NCI-H69 (cell line): ENCODE measurements at places on chromosomes 7 and 10.

DNA sequence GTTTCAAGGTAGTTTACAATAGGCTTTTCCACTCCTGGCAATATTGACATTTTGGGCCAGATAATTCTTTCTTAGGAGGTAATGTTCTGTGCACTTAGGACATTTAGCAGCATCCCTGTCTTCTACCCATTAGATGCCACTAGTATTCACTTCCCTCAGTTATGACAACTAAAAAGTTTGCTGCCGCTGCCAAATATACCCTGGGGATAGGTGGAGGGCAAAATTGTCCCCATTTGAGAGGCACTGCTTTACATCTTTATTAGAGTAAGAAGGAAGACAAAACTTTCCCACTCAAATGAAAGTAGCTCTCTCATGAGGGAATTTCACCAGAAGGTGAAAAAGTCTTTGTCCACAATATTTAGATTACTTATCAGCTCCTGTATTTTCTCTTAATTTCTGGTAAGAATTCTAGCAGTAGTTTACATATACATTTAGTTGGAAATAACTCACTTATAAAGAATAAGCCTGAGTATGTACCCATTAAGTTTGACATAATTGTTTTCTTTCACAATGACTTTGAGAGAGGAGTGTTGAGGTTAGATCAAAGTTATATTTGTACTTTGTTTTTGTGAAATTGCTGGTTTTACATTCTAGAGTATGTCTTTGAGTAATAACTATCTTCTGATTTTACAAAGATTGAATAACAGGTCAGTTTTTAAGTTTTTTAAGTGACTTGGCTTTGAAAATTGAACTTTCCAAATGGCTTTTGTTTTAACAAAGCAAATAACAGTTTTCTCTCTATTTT lies 46.0 kb downstream of the HELLS start:
- DNase-seq, result no peak

- DNase-seq, result no peak
These were observed 82.1 kb upstream of the HPS1 start for GRCh38 chr10:98528805-98529183.

GRCh38 chr10:69318867-69319727 lies 40.8 kb downstream of the HK1 start:
- DNase-seq, result peak; percentile 55

GRCh38 chr10:101218351-101219138 lies 10.7 kb downstream of the LBX1 start:
- DNase-seq, result no peak

GRCh38 chr10:24382979-24383663 lies 174.2 kb downstream of the KIAA1217 start:
- DNase-seq, result no peak

DNA sequence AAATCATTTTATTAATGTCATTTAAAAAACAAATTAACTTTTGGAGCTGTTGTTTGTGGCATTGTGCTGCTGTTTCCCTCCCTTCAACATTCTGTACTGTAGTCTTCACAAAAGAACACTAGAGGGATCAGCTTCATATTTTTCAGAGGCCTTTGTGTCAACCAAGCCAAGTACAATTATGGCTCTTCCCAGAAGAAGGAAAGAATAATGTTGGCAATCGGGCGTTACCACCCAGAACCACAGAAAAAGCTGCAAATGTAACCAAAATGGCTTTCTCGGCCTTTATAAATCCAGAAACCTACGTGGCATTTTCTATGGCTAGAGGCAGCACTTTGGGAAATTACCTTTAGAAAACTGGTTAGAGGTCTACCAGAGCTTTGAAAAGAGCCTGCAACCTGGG lies 98.8 kb upstream of the COL1A2 start:
- peak; percentile 75 for DNase-seq

GRCh38 chr10:92830478-92831389 lies 17.6 kb upstream of the EXOC6 start:
- no peak for DNase-seq

DNA sequence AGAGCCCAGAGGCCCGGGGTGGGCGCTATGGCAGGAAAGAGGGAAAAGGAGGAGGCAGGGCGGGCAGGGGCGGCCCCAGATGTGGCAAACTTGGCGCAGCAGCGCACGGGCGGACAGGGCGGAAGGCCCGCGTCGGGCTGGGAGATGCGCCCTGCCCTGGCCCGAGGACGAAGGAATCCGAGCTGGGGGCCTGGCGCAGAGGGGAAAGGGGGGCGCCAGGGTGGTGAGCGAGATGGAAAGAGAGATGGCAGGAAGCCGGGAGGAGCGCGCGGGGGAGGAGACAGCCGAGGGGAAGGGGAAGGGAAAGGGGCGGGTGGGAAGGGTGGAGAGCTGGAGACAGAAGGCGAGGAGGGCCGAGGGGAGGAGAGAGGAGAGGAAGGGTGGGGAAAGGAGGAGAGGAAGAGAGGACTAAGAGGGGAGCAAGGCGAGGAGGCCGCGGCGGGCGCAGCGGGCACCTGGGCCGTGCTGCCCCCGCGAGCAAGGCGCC lies at the start of gene MARVELD1:
Gene MARVELD1, plus strand, starts transcription at position 392 of the 487 bp plus-strand sequence. CDS start 147 bp downstream, outside the sequence.
- peak; percentile 80 for DNase-seq

GRCh38 chr7:28406192-28406591 lies 6.1 kb upstream of the CREB5 start:
- DNase-seq, result no peak

GRCh38 chr7:17497549-17498167 lies 199.2 kb downstream of the AHR start:
- DNase-seq, result no peak

GRCh38 chr7:147170341-147171012 lies 1053.9 kb downstream of the CNTNAP2 start:
- DNase-seq, result no peak

- DNase-seq, result no peak
These were observed 28.6 kb downstream of the WAC start for GRCh38 chr10:28561531-28561930.

- peak; percentile 88 for DNase-seq
These were observed 3.8 kb upstream of the STN1 start for GRCh38 chr10:103921750-103922195.

GRCh38 chr7:120504386-120504785 lies 231.4 kb downstream of the KCND2 start:
- peak; percentile 93 for DNase-seq
